ENCODE measurements at places on chromosomes 11 and 22.
A peak's percentile ranks its signal among the peaks of the same experiment; 100 is the strongest.

GRCh38 chr11:12175694-12176241, 65.4 kb downstream of the MICAL2 start:
- peak; percentile 41 for DNase-seq

- no peak for DNase-seq
These were observed 128.4 kb downstream of the FAM76B start for GRCh38 chr11:95661162-95661561.

DNA sequence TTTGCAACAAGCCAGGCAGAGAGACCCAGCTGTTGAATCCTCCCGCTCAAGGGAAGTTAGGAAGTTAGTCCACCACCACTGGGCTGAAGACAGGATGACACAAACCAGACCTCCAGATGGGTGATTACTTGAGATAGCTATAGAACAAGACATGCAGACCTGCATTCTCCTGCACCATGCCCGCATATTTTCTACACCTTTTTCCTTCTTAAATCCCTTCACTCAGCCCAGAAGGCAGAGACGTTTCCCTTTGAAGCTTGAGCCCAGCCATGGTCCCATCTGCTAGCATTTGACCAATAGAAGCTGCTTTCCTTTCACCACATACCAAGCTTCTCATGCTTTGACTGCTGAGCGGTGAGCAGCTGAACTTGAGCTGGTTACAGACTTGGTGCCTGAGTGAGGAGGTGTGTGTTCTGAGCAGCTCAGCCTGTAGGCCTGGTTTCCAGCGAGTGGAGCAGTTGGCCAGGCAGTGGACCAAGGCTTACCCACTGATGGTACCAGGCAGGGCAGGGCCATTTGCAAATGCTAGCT, 29.2 kb upstream of the CBX6 start:
- no peak for DNase-seq

DNA sequence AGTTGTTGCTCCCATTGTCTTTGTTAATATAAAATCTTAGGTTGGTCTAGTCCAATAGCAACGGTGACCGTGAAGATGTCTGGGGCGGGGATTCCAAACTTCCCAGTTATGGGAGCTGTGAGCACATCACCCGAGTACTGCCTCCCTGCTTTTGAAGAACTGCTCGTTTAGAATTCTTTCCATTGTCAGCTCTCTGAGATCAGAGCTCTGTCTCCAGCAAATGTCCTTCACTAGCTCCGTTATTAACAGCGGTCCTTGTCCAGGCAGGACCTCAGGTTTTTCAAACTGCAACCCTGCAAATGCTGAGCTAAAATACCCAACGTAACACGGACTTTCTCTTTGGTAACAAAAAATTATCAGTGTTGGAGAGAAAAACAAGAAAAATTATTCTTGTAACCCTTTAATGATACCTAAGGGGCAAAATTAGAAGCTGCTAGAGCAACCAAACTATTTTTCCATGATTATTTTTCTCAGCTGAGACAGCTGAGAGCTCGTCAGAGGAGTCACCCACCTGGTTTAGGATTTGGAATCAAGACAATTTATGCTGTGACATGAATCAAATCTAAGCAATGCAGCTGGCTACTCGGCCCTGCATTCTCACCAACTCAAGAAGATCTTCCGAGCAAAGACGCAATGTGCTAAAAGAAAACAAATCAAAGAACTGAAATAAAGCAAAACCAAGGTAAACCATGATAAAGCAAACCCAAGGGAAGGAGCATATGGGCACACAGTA, 15.1 kb upstream of the EFCAB6 start:
- DNase-seq: no peak

DNA sequence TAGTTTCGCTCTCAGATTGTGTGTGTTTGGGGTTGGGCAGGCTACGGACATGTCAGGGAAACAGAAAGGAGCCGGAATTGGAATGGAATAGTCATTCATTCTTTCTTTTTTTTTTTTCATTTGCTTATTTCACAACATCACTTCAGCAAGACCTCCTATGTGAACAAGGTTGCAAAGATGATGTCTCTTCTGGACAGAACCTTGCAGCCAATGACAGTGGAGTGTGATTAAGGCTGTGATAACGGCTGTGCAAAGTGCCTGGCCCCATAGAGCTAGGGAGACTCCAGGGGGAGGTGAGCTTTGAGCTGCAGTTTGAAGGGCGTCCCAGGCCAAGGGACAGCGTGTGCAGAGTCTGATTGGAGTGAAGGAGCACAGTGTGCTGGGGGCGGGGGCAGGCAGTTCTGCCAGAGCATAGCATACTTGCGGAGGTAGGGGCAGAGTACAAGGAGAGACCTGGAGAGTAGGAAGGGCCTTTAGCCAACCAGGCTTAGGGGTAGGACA, 3.4 kb downstream of the TIGD3 start:
- no peak for DNase-seq

DNA sequence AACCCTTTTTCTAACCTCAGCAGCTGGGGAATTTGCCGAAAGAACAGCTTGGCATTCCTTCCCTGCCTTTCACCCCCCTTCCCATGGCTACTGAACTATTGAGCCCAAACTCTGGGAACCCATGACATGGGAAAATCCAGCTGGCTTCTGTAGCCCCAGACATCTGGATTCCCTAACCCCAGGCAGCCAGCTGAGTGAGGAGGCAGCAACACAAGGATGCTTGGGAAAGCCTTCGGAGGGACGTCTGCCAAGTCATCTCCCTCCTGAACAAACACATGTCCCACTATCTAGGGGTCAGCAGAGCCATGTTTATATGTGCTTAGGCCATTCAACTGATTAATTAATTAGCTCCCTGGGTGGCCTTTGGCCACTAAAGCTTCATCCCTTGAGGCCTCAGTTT, 21.6 kb downstream of the LRRC55 start:
- no peak for DNase-seq

GRCh38 chr22:27919942-27920755, 1.1 kb upstream of the PITPNB start:
- no peak for DNase-seq

- DNase-seq: no peak
These were observed 503.4 kb downstream of the DLG2 start for GRCh38 chr11:85123752-85124231.

Measured in activated CD4-positive, CD25-positive, alpha-beta regulatory T cell treated with anti-CD3 and anti-CD28 coated beads, Interleukin-2, amount 50 U/mL, for 72 hours (primary cell).